ENCODE measurements at places on chromosomes 4 and X. TPM values are rescaled to one million over a fixed set of nuclear protein-coding genes. Genes with fewer than 3 reads are reported as not detected.

DNA sequence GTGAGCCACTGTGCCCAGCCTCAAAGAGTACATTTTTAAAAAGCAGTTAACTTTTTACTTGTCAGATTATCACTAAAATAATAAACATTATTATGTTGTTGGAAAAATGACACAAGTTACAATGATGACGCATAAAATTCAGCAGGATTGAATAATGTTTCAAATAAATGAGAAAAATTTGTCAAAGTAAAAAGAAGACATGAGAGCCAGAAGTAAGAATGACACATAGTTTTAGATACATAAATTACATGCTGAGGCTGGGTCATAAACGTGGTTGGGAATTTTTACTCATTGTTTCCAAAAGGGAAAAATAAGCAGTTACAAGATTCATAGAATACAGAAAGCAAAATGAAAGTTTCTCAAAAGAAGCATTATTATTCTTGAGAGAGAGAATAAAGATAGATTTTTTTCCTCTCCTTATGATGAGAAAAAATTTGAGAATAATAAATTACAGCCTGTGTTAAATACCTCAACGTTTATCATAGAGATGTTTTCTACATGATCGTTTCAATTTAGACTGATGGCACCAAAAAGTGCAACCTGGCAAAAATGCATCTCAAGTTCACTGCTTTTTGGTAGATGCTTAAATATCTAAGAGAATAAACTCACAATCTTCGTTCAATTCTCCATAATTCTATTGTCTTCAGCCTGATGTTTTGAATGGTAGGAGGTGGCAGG, 40.4 kb downstream of the GUCY1B1 start:
- no peak overlapping the region for H3K27ac ChIP-seq
- no peak overlapping the region for H3K4me3 ChIP-seq
- H3K36me3 ChIP-seq: no peaks in the 10 kb centered on the region
- H3K4me1 ChIP-seq: no peaks in the 10 kb centered on the region
- H3K27me3 ChIP-seq: no peaks in the 10 kb centered on the region

GRCh38 chr4:81173213-81173612, 41.8 kb downstream of the PRKG2 start:
- H3K36me3 ChIP-seq: no peaks in the 10 kb centered on the region
- no peak overlapping the region for H3K27ac ChIP-seq
- H3K4me1 ChIP-seq: no peaks in the 10 kb centered on the region
- no peaks in the 10 kb centered on the region for H3K27me3 ChIP-seq
- DNase-seq: no peak

GRCh38 chr4:38071801-38072431, 111.7 kb downstream of the PTTG2 start:
- H3K27me3 ChIP-seq: no peaks in the 10 kb centered on the region
- H3K27ac ChIP-seq: no peak overlapping the region
- H3K36me3 ChIP-seq: no peaks in the 10 kb centered on the region
- H3K4me1 ChIP-seq: peaks cover 21% of the 10 kb centered on the region

DNA sequence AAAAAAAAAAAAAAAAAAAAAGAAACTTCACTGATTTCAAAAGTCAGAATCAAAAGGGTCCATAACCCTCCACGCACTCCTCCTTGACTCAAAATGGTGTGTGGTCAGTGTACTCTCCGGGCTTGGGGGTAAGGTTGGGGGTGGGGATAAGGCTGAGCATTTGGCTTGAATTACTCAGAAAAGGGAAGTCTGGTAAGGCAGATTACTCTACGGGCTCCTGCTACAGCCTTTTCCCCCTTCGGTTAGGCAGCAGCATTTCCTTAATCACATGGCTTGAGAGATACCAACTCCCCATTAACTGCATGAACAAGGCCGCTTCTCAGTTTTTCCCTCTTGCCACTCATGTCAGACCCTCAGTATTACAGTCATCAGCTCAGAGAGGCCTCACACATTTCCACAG, 135.4 kb upstream of the DUSP21 start:
- no peak for DNase-seq
- peaks cover 16% of the 10 kb centered on the region for H3K4me1 ChIP-seq
- no peaks in the 10 kb centered on the region for H3K36me3 ChIP-seq
- no peak overlapping the region for H3K4me3 ChIP-seq
- H3K27ac ChIP-seq: no peak overlapping the region

GRCh38 chrX:47182106-47182700, 11.4 kb upstream of the UBA1 start:
- DNase-seq: no peak
- no peaks in the 10 kb centered on the region for H3K36me3 ChIP-seq
- no peak overlapping the region for H3K27ac ChIP-seq
- H3K4me3 ChIP-seq: no peak overlapping the region

DNA sequence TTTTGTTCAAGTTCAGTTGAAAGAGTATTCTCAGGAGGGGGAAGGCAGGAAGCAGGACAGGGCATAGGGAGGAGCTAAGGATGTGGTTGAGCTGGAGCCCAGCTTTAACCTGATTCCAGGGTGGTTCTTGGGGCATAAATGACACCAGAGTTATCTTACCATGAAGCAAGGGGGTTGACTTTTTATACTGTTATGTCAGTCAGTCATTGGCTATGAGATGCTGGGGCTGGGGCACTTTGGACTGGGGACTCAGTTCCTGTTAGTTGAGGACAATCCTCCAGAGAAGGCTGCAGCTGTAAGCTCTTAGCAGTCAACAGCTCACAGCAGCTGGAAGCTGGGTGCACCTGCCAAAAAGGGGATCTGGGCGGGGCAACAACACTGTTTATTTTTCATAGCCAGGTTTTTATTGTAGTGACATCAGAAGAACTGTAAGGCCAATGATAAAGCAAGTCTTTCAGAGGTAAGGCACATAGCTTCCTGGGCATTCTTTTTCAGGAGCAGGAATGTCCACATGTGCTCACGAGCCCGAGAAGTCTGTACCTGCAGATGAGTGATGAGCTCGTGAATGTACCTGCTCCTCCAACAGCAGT, 78.5 kb downstream of the MID1IP1 start:
- no peak for DNase-seq
- H3K4me3 ChIP-seq: no peak overlapping the region
- no peaks in the 10 kb centered on the region for H3K36me3 ChIP-seq
- no peaks in the 10 kb centered on the region for H3K27me3 ChIP-seq

- no peaks in the 10 kb centered on the region for H3K4me1 ChIP-seq
- H3K27ac ChIP-seq: no peak overlapping the region
- no peak overlapping the region for H3K4me3 ChIP-seq
- no peak for DNase-seq
Observed at GRCh38 chrX:10175319-10175871, 18.6 kb downstream of the CLCN4 start.

DNA sequence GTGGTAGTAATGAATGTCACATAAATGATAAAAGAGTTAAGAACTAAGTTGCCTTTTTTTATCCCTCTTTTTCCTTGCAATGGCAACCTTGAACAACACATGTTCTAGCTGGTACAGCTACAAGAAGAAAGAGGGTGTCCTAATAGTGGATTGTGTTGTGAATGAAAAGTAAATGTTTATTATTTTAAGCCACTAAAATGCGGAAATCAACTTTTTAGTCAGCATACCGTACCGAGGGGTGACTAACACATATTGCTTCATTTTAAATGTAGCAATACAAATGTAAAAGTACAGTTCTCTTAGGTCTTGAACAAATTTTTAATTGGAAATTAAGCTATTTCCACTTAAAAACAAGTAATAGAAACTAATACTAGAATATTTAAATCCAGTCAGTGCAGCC, 17.7 kb upstream of the AP1AR start:
- H3K4me1 ChIP-seq: no peaks in the 10 kb centered on the region
- H3K27me3 ChIP-seq: no peaks in the 10 kb centered on the region
- DNase-seq: no peak

- H3K27me3 ChIP-seq: no peaks in the 10 kb centered on the region
- peaks cover 31% of the 10 kb centered on the region for H3K4me1 ChIP-seq
- H3K27ac ChIP-seq: peak overlapping the region; percentile 86
- DNase-seq: peak; percentile 81
- peaks cover 6% of the 10 kb centered on the region for H3K36me3 ChIP-seq
- H3K4me3 ChIP-seq: peak overlapping the region; percentile 58
Observed at GRCh38 chr4:110620691-110621327, 2.1 kb downstream of the PITX2 start.

DNA sequence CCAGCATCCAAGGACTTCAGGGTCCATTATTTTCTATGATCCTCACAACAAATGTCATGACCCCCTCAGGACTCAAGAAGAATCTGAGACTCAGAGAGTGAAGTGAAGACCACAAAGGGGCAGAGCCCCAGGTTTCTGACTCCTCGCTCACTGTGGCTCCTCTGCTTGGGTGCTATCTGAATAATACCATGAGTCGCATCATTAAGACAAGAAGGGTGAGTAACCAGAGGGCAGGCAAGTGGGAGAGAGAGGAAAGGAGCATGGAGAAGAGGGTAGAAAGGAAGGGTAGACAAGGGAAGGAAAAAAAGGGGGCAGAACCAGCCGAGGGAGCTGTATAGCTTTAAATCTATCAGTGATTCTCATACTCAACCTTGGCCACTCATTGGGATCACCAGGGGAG, 15.5 kb upstream of the HSD17B10 start:
- no peak overlapping the region for H3K4me3 ChIP-seq
- H3K4me1 ChIP-seq: no peaks in the 10 kb centered on the region
- H3K27me3 ChIP-seq: no peaks in the 10 kb centered on the region
- no peak for DNase-seq
- H3K36me3 ChIP-seq: no peaks in the 10 kb centered on the region
- no peak overlapping the region for H3K27ac ChIP-seq

Gene IL2
- total RNA-seq: not detected

Gene VAMP7
- 31.5 TPM for total RNA-seq

Gene FRAS1
- 35.7 TPM for total RNA-seq

All from Caco-2 (cell line).